ENCODE measurements at places on chromosomes 11 and 22.

GRCh38 chr22:27489178-27489675 lies 312.3 kb downstream of the MN1 start:
- DNase-seq, result no peak

DNA sequence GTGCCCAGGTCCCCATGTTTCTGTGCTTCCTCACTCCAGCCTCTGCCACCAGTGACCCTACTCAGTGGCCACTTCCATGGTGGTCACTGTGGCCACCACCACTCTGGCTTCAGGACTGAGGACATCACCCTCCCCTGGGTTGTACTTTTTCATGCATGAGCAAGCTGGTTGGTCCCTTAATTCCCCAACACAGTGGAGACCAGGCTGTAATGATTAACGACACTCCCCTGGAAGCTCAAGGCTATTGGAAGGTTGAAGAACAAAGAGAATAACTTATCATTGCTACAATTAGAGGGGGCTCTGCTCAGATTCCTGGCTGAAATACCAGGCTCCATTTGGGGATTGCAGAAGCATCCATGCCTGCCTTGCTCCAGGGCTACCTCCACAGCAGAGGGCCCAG lies 10.5 kb downstream of the PLAAT4 start:
- DNase-seq, result no peak

DNA sequence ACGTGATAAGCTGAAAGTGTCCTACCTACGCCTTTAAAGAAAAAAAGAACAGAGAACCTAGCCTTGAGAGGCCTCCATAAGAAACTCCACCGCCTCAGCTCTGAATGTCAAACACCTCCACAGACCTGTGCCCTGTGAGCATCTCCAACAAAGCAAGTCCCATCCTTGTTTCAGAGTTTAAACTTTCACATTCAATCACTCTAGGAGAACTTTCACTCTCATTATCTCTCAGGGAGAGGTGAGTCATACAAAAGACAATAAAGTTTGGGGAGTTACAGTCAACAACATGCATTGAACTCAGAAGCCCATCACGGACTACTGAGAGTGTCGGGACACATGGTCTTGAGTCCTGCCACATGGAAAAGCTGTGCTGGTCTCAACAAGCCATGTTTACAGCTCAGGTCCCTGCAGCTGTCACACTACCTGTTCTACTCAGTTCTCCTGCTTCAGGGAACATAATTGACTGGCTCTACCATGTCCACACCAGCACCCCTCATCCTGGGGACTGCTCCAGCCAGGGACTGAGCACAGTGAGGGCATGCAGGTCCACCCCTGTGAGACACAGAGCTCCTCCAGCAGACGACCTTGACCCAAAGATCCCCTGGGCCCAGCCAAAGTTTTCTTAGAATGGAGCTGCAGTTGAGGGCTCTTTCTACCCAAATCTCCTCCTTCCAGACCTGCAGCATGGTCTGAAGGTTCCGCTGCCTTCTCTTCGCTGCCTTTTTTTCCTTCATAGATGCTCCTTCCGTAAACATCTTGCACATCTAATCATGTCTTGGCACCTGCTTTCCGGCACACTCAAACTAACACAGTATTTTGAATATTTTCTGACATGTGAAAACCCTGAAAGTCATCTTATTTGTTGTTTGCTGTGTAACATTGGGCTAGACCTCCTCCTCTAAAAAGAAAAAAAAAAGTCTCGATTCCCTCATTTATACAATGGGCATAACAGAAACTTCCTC lies 114.9 kb downstream of the ETS1 start:
- no peak for DNase-seq

DNA sequence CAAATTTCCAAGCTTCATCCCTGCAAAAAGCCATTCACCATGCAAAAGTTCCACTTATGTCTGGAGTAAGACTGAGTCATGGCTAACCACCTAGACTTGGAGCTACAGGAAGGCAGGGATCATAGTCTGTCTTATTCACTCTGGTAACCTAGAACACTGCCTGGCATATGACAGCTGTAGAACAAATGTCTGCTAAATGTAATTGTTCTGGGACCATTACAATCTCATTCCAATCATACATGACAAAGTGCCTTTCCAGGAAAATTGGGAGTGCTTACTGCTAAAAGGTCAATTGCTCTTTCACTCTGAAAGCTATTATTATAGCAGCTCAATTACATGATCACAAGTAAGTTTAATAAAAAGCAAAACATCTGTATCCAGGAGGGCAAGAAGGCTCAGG lies 99.1 kb upstream of the CHRM4 start:
- no peak for DNase-seq

GRCh38 chr22:27317971-27318428 lies 483.6 kb downstream of the MN1 start:
- DNase-seq, result no peak

DNA sequence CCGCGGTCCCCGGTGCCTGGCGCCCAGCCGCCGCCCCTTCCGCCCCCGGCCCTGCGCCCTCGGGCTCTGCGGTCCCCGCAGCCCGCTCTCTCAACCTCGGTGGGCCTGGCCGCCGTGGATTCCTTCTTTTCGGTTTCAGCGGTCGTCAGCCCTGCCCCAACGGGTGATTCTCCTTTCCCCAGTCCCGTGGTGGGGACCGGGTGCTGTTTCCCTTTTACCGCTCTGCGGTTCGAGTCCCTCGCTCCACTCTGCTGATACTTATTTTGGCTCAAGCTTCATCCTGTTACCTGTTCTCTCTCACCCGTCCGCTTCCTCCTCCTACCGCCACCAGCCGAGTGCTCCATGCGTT lies 494 bp downstream of the ZDHHC5 start:
- DNase-seq, result no peak

- no peak for DNase-seq
Measured at GRCh38 chr11:890794-891540, 19.6 kb downstream of the CHID1 start.

DNA sequence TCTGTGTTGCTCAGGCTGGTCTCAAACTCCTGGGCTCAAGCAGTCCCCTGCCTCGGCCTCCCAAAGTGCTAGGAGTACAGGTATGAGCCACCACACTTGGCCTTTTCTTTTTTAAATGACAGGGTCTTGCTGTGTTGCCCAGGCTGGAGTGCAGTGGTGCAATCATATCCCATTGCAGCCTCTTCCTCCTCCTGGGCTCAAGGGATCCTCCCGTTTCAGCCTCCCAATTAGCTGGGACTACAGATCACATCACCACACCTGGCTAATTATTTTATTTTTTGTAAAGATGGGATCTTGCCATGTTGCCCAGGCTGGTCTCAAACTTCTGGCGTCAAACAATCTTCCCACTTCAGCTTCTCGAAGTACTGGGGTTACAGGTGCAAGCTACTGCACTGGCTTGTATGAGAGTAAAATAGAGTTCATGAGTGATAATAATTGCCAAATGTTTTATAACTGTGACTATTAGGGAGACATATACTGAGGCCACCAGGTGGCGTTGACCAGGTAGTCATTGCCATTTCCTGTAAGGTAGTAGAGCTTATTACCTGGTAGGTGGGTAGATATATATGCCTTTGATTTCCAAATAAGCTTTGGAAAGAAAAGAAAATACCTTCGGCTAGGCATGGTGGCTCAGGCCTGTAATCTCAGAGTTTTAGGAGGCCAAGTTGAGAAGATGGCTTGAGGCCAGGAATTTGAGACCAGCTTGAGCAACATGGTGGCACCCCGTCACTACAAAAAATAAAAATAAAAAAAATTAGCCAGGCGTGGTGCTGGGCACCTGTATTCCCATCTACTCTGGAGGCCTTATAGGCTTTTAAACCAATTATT lies 5.4 kb downstream of the FDX1 start:
- no peak for DNase-seq

DNA sequence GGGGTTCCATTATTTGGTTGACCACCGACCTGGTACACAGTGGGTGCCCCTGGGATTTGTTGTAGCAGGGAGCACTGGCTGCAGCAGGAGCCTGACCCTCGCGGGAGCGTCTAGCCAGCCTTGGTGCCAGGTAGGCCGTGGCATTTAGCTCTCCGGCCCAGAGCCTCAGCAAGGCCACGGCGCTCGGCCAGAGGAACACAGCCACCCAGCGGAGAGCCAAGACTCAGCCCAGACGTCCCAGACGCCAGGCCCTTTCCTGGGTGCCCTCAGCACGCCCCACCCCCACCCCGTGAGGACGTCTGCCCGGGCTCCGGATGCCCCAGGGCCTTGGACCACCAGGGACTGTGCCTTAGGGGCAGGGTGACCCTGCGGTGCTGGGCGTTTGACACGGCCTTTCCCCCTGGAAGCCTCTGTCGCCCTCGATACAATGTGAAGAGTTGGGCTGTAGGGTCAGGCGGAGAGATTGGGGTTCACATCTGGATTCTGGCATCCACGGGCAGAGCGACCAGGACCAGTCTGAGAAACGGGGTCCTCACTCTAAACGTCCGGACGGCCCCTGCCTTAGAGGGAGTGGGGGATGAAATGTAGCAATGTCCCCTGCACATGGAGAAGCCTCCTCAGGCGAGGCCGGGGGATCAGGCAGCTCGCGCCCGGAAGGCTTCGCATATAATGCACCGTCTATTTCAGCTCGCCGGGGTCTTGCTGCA lies 99.2 kb upstream of the FGF3 start:
- no peak for DNase-seq

DNA sequence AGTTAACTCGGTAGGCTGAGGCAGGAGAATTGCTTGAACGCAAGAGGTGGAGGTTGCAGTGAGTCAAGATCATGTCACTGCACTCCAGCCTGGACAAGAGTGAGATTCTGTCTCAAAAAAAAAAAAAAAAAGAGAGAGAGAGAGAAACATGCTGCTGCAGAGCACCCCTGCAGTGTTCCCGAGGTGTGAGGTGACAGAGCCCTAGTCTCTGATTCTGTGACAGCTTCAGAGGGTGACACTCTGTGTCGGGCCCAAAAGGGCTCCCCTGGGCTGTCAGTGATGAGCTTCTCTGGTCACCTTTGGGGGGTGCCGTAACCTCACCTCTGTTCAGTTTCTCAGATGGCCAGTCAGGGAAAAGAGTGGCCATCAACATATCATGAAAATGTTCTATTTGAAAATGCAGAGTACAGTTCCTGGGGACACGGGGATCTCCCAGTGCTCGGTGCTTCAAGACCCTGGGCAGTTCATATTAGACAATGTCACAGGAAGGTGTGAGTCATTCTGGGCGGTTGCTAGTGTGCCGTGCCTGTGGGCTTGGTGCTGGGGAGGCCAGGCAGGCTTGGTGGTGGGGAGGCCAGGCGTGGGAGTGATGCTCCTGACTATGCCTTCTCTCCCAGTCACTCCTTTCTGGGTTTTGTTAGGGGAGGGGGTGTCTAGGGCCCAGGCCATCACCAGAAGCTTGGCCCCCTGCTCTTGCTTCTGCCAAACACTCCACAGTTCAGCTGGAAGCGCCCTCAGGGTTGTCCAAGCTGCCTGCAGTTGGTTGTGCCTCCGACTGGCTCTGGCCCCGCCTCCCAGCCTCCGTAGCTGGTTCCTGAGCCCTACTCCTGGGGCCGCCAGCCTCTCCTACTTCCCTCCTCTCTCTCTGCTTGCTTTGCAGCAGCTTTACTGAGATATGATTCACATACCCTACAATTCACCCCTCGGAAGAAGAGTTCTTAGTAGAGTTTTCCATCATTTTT lies 52.5 kb upstream of the CLDN5 start:
- peak; percentile 75 for DNase-seq

DNA sequence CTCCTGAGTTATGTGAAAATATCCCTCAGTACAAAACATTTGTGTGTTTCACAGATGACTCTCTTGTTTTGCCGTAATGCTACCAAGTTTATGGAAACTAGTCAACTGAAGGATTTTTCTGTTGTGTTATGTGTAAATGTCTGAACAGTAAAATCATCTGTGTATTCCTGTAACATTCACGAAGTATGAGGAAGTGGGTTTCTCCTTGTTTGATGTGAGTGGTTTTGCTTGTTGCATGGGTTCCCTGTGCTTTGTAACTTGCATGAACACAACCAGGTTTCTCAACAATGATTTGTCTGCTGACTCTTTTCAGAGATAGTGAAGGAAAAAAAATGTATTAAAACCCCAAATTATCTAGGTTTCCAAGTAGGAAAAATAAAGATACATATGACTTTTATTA lies 138.1 kb downstream of the PGR start:
- no peak for DNase-seq

GRCh38 chr11:70540196-70540595 lies 141.9 kb downstream of the CTTN start:
- DNase-seq, result no peak

- peak; percentile 78 for DNase-seq
Measured at GRCh38 chr22:36757668-36758211, 18.2 kb downstream of the IFT27 start.

DNA sequence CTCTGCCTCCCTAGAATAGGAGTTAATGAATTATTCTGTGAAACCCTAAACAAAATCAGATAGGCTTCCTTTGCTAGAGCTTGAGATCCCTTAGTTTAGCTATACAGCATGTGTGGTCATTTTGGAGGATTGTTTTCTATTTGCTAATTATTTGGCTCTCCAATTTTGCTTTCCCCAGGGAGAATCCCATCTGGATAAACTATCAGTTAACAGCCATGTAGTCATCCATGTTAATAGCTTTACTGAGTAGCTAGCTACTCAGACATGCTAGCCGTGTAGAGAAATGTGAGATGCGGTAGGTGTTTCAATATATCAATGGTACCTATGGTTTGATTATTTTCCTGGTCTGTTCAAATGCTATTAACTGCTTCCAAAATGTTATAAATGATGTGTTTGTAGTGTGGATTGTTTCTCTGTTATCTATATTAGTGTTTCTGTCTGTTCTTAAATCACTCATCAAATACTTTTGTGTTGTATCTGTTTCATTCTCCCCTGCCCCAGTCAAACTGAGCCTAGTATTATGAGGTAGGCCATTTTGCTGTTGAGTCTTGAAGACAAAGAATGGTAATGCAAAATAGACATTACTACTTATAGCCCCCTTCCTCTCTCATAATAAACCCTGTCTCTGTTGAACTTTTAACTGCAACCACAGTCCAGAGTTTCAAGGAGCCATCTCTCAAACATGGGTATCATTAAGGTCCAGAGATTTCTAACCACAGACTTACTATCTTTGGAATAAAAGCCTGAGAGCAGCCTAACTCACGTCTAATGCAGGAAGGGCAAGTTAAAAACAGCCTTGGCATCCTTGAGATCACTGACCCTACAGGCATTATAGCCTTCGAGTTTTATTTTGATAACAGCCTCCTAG lies 56.1 kb upstream of the GRAMD1B start:
- DNase-seq, result no peak

DNA sequence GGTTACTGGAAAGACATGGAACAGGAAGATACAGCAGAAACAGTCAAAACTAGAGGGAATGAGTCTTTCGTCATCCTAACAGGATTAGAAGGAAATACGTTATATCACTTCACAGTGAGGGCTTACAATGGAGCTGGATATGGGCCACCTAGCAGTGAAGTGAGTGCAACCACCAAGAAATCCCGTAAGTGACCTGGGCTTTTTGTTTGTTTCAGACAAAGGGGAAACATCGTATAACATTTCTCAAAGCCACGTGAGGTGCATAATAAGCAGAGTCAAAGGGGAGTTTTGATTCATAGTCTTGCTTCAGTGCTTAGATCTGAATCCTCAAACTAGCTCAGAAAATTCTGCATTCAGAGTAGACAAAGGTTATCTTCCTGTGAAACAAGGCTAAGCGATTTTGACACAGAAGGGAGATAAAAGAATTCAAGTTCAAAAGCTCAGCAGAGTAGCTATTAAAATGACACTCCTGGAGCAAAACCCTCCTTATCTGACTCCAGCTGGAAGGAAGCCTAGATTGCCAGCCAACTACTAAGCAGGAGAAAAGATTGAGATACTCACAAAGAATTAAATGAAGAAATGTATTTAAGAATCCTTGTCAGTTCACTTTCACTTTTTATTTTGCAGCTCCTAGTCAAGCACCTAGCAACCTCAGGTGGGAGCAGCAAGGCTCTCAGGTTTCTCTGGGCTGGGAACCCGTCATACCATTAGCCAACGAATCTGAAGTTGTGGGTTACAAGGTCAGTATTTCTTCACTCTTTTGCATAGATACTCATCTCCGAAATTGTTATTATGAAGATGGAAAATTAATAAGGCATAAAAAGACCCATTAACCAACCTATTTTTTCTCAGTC lies 346.4 kb upstream of the ARHGAP42 start:
- no peak for DNase-seq

GRCh38 chr11:2420502-2421225 lies 20.1 kb downstream of the TSSC4 start:
- peak; percentile 80 for DNase-seq

All from activated CD4-positive, CD25-positive, alpha-beta regulatory T cell treated with anti-CD3 and anti-CD28 coated beads, Interleukin-2, amount 50 U/mL, for 72 hours (primary cell).